ENCODE measurements at places on chromosomes 5 and 9. TPM values are rescaled to one million over a fixed set of nuclear protein-coding genes. Genes with fewer than 3 reads are reported as not detected.

- DNase-seq = no peak
Measured at GRCh38 chr5:139678751-139679750, 30.9 kb downstream of the CXXC5 start.

GRCh38 chr9:25939126-25939525 lies 260.9 kb upstream of the TUSC1 start:
- DNase-seq = no peak

GRCh38 chr5:144844086-144844485 lies 673.4 kb downstream of the KCTD16 start:
- DNase-seq = no peak

- DNase-seq = no peak
Measured at GRCh38 chr5:73592551-73592950, 27.0 kb downstream of the UTP15 start.

DNA sequence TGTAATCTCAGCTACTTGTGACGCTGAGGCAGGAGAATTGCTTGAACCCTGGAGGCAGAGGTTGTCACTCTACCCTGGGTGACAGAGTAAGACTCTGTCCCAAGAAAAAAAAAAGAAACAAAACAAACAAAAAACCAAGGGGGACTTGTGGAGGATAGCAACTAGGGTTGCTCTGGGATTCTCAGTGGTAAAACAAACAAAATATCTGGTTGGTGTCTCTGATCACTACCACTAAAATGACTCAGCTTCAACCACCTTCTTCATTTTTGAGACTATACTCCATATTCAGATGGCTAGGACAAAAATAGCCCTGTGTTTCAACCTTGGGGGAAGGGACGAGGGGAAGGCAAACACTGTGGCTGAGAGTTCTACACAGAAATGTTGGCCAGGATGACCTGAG lies 110.3 kb downstream of the ARRDC3 start:
- no peak for DNase-seq

GPX3 gene
- total RNA-seq = 694 TPM

RAI14 gene
- total RNA-seq = 214 TPM

All from aorta (tissue), 5 donors.